ENCODE measurements at places on chromosomes 7 and 10. TPM values are rescaled to one million over a fixed set of nuclear protein-coding genes. Genes with fewer than 3 reads are reported as not detected.

DNA sequence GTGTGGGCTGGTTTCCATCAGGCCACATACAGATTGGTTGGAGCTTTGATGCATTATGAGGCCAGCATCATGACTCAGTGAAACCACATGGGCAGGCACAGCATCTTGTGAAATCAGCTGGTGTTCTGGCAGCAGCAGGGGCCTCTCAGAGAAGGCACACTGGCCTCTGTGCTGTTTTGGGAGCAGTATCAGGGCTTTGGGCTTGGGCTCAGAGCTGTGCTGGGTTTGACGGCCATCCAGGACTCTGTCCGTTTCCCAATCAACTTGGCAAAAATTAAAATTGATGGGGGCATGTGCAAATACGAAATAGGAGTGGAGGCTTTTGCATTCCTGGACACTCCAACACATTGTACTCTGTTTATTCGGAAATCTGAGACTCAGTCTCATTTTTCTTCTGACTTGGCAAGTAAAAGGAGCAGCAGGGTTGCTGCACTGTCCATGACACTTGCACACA lies 190.9 kb downstream of the BMPER start:
- H3K27me3 ChIP-seq, result no peaks in the 10 kb centered on the region
- no peak overlapping the region for H3K4me3 ChIP-seq
- DNase-seq, result peak; percentile 48
- no peaks in the 10 kb centered on the region for H3K36me3 ChIP-seq
- no peaks in the 10 kb centered on the region for H3K4me1 ChIP-seq
- peak overlapping the region; percentile 2 for H3K27ac ChIP-seq

DNA sequence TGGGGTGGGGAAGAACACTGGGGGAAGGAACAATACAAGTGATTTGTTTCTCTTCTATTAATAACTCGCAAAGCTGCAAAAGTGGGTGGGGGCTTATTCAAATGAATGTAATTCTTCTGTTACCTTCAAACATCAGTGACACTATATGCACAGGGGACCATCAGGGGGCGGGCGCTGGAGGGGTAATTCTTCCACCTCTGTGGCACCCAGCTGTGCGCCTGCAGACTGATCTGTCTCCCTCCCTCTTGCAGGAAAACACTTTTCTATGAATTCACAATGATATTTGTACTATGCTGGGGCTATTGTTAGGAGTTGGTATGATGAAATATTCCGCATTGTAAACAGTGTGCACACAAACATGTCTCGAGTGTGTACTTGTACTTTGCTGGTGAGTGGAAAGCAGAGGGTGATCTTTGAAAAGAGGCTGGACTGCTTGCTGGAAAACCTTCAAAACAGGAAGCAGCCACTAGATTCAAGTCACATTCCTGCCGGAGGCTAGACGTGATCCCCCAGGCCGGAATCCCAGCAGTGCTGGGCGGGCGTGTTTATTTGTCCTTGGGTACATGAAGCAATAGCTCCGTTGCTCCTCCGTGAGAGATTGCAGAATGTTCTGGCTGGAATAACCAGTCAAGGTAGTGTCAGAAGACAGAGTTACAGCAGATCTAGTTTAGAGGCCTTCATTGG lies 15.8 kb upstream of the BNIP3 start:
- H3K27me3 ChIP-seq, result no peaks in the 10 kb centered on the region
- peak overlapping the region; percentile 84 for H3K27ac ChIP-seq
- peaks cover 34% of the 10 kb centered on the region for H3K4me1 ChIP-seq
- peak; percentile 90 for DNase-seq

- no peaks in the 10 kb centered on the region for H3K4me1 ChIP-seq
- no peak overlapping the region for H3K27ac ChIP-seq
- no peak for DNase-seq
- no peaks in the 10 kb centered on the region for H3K27me3 ChIP-seq
- H3K4me3 ChIP-seq, result no peak overlapping the region
Observed at GRCh38 chr7:81197266-81197665, 278.4 kb upstream of the SEMA3C start.

GRCh38 chr10:12628153-12628552 lies 278.8 kb downstream of the CAMK1D start:
- no peaks in the 10 kb centered on the region for H3K4me1 ChIP-seq
- no peak overlapping the region for H3K4me3 ChIP-seq
- DNase-seq, result no peak
- no peaks in the 10 kb centered on the region for H3K27me3 ChIP-seq
- no peaks in the 10 kb centered on the region for H3K36me3 ChIP-seq

Gene RNF32
- 3.0 TPM for total RNA-seq

Gene INSYN2A
- total RNA-seq, result not detected

Gene CD36
- 141 TPM for total RNA-seq

Gene SDK1
- 10.0 TPM for total RNA-seq

All from lower lobe of right lung (tissue), 2 donors.